ENCODE measurements at places on chromosomes 7 and 10. TPM values are rescaled to one million over a fixed set of nuclear protein-coding genes. Genes with fewer than 3 reads are reported as not detected.

DNA sequence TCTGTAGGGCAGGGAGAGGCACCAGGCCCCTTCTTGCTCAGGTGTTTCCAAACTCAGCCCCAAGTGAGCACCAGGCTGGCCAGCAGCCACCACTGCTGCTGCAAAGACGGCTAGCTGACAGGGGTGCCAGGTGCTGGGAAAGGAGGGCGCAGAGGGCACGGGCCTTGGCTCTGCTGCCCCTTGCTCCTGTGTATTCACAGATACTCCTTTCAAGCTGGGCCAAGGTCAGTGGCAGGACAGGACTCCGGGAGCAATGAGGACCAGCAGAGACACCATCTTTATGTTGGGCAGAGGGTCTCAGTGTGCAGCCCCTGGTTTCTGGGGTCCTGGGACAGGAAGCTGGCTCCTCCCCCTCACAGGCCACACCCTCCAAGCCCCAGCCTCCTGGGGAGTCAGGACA lies 110.1 kb downstream of the SMURF1 start:
- no peak for DNase-seq

The OIT3 gene
- 55.1 TPM for total RNA-seq

DNA sequence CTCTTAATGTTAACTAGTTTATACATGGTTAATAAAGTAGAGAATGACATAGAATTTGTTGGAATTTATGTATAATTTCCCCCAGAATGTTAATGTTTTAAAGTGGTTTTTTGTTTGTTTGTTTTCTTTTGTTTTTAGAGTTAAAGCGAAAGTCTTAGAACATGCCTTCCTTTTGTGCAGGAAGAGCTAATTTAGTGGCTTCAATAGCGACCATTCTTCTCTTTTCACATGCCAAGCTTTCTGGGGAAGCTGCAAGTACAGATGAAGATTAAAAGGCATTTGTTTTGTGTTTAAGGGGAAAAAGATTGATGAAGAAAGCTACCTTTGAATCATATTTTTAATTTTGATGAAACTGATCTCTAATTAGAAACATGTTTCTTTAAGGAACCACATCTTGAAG lies 256.3 kb upstream of the CSTF2T start:
- DNase-seq: no peak

- DNase-seq: no peak
Observed at GRCh38 chr7:135257-135653, 57.1 kb upstream of the FAM20C start.

The TSPAN12 gene
- total RNA-seq: 16.6 TPM

The LIPK gene
- total RNA-seq: not detected

The PON1 gene
- 54.8 TPM for total RNA-seq

The ZNF680 gene
- 20.8 TPM for total RNA-seq

DNA sequence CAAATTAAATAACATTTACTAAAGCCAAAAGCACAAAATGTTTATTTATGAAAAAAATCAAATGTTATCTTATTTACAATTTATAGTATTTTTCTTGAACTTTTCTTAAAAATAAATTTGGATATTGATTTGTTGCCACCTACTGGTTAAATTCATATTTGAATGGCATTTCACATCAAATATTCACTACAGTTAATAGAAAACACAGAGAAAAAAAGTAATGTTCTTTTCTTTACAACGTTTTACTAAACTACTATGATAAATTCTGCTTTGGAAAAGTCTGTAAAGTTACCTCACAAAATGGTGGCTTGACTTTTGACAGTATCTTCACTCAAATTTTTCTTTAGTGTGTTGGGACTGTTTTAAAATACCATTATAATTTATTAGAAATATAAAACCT lies 52.7 kb downstream of the SRPK2 start:
- no peak for DNase-seq

DNA sequence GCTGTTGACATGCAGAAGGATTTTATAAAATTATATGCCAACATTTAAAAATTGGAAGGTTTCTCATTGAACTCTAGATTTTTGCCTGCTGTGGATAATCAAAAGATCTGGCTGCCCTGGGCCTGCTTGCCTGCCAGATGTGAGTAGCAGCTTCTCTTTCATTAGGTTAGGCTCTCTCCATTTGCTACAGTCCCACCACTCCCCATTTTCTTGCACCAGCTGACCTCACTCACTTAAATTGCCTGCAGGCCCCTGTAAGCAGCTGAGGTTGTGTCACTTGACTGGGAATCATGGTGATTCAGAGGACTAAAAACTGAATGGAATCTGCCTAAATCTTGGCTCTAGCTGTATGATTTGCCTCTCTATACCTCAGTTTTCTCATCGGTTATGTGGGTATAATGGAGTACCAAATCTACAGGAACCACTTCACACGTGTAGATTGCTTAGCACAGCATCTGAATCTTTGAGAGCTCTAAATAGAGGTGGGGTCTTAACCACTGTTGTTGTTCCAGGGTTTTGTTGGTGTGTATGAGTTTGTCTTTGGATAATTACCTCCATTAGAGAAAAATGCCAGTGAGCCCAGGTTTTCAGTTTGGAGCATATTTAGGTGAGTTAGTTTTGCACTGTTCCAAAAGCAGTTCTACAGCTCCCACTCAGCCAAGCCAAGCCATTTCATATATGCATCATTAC lies 18.6 kb upstream of the RAPGEF5 start:
- DNase-seq: no peak

- DNase-seq: no peak
Observed at GRCh38 chr10:86770412-86770960, 14.1 kb downstream of the BMPR1A start.

DNA sequence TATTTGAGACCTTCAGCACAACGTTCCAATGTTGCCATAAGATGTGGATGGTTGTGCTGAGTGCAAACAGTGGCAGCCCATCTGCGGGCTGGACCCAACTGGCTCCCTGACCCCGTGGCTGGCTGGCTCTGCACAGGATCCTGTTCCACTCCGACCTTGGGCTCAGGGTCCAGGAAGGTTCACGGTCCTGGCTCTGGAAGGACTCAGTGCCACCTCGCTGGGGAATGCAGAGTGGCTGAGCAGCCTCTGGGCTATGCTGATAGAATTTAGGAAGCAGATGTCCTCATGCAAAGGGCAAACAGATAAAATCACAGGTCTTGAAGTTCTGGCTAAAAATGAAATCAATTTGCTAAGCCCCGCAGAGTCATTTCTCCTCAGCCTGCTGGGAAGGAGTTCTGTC lies 171.6 kb downstream of the PIP4K2A start:
- DNase-seq: no peak

DNA sequence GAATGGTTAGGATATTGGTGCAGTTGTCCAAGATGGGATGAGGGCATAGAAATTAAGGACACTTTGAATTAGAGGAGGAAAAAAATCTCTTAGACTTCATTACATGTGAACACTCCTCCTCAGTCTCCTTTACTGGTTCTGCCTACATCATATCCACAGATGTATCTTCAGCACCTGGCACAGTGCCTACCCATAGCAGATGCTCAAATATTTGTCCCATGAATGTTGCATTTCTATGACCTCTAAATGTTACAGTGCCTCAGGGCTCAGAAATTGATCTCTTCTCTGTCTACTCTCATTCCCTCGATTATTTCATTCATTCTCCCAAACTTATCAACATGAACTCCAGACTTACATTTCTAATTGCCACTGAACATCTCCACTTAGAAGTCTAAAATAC lies 17.1 kb downstream of the CNNM1 start:
- DNase-seq: no peak

DNA sequence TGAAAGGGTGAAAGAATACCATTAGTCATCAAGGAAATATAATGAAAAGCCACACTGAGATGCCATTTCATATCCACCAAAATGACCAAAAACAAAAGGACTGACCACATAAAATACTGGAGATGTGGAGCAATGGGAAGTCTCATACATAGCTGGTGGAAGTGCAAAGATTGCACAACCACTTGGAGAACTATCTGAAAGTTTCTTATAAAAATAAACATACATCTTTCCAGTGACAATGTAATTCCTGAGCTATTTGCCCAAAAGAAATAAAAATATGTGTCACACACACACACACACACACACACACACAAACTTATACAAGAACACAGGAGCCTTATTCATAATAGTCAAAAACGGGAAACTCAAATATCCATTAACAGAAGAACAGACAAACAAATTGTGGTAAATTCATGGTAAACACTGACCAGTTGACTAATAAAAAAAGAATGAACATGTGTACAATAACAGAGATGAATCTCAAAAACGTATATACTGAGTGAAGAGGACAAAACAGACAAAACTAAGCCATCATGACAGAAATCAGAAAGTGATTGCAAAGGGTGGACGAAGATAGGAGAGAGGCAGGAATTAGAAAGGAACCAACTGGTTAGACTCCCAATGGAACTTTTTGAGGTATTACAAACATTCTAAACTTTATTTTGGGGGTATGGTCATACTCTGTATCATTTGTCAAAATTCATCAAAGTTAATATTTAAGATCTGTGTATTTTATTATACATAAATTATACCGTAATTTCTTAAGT lies 21.5 kb downstream of the WASL start:
- no peak for DNase-seq

- no peak for DNase-seq
Observed at GRCh38 chr10:73932620-73933112, 21.7 kb downstream of the PLAU start.

- no peak for DNase-seq
Observed at GRCh38 chr10:42596196-42596595, 42.2 kb downstream of the ZNF33B start.

DNA sequence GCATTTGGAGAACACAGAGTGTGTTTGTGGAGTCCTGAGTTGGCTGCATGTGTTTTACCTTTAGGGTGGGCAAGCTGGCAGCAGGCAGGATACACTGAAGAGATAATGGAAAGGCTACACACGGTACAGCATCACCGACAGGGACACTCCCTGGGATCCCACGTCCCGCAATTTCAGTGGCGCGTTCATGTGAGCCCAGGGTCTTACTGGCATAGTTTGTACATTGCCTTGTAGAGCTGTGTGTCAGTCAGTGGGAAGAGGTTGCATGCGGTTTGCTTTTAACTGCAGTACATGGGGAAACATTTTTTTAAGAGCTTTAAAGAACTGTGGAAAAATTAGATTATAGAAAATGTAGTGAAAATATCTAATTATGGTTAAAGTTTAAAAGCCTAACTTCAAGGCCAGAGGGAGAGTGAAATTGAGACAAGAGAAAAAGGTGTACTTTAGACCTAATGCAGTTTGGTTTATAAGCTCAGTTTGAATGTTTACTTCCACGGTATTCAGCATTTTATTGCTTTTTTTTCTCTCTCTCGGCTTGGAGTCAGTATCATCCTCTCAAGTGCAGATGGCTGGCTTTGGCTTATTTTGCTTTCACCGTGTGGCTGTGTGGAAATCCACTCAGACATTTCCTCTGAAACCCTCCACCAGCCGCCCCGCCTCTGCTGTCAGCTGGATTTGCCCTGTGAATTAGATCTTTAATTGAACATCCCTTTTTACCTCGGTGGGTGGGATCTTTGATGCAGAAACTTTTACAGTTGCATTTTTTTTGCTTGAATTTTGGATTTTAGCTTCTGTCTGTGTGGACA lies 364.2 kb upstream of the COBL start:
- no peak for DNase-seq

GRCh38 chr7:147153571-147153970 lies 1037.0 kb downstream of the CNTNAP2 start:
- DNase-seq: no peak
